Posterior vena cava (tissue), 2 donors: ENCODE measurements at places on chromosomes 1 and 21.

- no peak for DNase-seq
Measured at GRCh38 chr1:210321131-210321530, 7.6 kb upstream of the HHAT start.

DNA sequence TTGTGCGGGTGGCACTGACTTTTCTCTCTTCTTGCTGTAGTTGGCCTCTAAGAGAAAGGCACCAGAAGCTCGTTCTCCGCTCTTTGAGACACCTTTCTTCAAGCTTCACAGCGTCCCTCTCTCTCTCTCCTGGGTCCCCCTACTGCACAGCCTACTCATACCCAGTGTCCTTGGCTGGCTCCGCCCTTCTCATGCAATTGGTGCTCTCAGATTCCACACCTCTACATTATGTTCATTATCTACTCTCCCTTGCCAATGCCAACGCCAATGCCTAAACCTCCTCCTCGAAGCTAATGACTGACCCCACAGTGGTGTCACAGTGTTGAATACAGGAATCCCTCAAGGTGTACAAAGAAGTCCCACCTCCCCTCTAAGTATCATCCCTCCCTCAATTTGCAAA lies 4.8 kb upstream of the DNAJC28 start:
- DNase-seq: no peak

- no peak for DNase-seq
Measured at GRCh38 chr1:226498640-226499008, 49.9 kb upstream of the STUM start.

GRCh38 chr1:76938304-76938703 lies 71.0 kb downstream of the ST6GALNAC5 start:
- no peak for DNase-seq

DNA sequence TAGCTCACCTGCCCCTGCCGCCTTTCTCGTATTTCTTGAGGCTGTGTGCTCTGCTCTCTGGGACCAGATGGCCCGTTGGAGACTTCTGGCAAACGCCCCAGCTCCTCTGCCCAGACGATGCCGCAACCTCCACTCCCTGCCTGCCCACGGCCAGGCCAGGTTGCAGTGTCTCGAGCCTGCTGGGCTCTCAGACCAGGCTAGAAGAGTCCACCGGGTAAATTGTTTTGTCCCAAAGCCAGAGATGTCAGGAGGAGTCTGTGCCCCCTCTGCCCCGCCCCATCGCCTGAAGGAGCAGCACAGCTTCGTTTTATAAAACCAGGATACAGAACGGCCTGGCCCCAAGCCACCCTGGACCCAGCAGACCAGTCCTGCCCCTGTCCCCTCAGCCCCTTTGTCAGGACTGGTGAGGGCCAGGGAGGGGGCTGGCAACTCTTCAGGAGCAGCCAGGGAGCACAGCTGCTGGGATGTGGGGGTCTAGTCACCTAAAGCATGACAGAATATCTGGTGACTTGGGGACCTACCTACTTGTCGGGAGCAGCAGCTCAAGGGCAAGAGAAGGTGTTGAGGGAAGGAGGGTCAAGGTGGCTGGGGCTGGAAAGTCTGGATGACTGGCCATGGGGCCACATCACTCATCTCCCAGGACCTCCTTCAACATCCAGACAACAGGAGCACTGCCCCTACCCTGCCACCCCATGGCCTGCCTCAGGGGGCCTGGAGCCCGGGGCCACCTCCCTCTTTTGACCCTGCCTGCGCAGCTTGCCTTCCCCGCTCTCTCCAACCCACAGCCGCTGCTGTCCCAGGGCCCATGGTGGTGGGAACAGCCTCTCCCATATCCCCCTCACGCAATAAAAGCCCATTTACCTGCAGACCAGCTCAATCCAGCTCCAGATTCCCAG lies 33.9 kb upstream of the LBR start:
- DNase-seq: peak; percentile 75

DNA sequence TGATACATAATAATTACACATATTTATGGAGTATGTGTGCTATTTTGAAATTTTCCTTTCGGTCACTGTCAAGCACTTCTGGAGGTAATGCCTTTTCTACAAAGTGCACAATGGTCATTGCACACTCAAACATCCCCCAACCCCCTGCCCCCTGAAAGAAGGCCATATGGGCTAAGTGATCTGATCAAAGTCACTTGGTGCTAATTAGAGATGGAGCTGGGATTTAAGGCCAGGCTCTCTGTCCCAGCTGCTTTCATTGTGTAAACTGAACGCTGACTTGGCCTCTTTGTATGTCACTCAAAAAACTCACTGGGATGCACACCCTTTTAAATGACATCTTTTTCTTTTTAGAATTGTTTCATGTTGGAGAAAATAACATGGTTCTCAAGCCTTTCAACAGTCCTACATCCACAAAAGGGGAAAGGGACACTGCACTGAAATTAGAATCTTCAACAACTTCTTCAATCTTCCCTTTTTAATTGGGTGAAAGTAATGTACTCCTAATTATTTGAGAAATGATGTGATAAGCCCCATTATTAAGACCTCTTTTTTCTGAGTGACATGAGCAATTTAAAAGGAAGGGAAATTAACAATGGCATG lies 149.2 kb downstream of the ST6GALNAC5 start:
- DNase-seq: no peak

GRCh38 chr1:195251900-195252299 lies 1356.3 kb downstream of the KCNT2 start:
- DNase-seq: no peak

DNA sequence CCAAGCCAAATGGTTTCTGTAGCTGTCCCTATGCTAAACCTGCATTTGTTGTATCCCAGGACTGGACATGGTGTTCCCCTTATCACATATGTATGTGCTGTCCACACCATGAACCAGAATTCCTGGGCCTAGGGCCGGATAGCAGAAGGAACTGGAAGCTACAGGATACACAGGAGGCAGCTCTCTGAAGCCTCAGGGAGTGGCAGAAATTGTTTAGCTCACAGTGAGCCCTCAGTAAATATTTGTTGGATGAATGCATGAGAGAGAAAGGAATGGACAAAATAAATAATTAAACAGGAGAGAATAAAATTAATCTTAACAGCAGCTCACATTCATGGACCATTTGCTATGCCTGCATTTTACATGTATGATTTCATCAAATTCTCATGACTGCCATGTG lies 2.1 kb downstream of the NIPAL3 start:
- no peak for DNase-seq

GRCh38 chr21:30190554-30190953 lies 23.9 kb upstream of the CLDN17 start:
- DNase-seq: no peak

GRCh38 chr1:163083690-163084089 lies 14.5 kb downstream of the RGS4 start:
- DNase-seq: no peak

DNA sequence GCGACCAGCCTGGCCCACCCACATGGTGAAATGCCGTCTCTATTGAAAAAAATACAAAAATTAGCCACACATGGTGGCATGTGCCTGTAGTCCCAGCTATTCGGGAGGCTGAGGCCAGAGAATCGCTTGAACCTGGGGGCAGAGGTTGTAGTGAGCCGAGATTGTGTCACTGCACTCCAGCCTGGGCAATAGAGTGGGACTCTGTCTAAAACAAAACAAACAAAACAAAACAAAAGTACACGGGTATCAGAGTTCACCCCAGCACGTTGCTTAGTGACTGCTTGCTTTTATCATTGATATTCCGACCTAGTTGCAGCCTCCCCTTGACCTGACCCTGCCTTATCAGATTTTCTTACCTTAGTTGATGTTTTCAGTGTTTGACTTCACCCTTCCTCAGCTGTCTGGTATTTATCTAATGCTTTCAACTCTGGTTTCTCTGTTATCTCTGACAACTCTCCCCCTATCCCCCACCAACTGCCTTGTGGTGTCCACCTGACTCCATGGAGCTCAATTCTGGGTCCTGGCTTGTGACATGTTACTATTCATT lies 5.1 kb downstream of the TLCD4 start:
- no peak for DNase-seq

DNA sequence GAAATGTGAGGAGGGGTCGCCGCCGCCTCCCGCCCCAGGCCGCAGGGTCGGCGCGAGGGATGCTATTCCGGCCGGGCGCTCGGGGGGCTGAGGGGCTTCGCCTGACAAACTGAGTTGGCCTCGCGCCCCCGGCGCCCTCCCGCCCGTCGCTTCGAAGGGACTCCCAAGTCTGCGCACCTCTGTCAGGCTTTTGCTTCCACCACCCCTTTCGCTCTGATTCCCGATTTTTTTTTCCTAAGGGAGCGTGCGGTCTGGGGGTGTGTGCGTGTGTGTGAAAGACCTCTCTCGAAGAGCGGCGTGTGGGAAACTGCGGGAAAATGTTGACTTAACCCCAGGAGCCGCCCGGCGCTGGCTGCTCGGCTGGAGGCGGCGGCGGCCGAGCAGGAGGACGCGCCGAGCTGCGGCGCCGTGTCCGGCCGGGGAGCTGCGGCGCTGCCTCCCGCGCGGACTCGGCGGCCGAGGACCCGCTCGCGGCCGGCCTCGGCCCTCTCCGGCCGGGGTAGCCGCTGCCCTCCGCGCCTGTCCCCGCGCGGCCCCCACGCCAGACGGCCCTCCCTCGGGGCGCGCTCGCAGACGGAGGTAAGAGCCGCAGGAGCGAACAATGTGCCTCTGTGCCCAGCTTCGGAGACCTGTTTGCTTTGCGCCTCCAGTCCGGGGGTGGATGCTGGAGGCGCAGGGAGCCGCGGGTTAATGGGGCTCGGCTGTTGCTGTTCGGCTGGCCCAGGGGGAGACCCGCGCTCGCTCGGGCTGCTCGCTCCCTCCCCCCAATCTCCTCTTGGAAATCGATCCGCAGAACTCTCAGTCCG lies 1.1 kb downstream of the ADGRL2 start:
- peak; percentile 80 for DNase-seq

DNA sequence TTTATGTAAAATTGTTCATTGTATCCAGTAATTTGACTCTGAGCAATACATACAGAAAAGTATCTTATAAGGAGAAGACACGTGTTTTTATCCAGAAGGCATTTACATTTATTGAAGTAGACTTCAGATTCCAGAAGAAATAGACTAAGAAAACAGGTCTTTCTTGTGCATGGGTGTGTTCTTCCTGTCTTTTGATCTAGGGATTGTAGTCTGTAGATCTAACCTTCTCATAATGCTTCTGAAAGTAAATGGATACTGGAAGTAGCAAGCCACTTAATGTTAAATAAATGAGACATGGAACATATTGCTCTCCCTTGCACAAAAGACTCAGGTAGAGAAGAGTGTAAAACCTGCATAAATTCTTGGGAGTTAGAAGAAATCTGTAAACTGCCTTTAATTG lies 853.2 kb upstream of the B3GALT2 start:
- no peak for DNase-seq

DNA sequence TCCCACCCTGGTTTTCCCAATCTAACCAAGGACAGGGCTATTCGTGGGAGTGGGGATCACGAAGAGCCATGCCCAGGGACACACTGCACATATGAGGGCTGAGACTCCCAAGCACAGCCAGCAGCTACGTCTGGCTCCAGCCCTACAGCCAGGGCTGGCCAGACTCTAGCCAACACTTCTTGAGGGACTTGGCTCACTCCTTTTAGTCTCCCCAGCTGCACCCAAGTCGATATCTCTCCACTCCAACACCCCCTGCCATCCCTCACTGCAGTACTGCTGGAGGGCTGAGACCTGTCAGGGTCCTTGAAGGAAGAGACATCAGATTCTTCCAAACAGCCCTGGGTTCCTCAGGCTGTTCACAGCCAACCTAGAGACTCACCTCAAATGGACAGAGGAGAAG lies 62.6 kb downstream of the CD46 start:
- no peak for DNase-seq

- no peak for DNase-seq
Measured at GRCh38 chr1:88317396-88317795, 366.7 kb upstream of the PKN2 start.

DNA sequence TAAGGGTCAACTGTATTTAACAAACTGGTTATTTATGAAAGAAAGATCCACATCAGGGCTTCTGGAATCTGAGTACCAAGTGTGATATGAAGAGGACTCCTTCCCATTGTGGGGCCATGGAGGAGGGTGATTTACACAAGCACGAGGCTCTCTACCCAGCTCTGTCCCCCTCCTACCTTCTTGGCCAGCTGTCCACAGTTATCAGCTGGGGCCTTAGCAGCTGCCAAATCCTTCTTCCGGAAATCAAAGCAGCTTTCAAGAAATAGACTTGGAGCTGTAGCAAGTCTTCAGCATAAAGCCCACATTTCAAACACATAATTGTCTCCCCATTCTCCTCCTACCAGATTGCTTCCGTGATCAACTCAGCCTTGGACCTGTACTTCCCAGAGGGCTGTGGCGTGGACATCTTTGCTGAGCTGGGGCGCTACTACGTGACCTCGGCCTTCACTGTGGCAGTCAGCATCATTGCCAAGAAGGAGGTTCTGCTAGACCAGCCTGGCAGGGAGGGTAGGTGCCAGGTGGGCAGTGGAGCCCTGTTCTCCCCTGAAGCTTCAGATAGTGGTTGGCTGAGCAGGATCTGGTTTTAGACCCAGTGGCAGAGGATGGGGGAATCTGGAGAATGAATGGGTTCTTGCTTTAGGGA lies 15.5 kb downstream of the AZIN2 start:
- no peak for DNase-seq

DNA sequence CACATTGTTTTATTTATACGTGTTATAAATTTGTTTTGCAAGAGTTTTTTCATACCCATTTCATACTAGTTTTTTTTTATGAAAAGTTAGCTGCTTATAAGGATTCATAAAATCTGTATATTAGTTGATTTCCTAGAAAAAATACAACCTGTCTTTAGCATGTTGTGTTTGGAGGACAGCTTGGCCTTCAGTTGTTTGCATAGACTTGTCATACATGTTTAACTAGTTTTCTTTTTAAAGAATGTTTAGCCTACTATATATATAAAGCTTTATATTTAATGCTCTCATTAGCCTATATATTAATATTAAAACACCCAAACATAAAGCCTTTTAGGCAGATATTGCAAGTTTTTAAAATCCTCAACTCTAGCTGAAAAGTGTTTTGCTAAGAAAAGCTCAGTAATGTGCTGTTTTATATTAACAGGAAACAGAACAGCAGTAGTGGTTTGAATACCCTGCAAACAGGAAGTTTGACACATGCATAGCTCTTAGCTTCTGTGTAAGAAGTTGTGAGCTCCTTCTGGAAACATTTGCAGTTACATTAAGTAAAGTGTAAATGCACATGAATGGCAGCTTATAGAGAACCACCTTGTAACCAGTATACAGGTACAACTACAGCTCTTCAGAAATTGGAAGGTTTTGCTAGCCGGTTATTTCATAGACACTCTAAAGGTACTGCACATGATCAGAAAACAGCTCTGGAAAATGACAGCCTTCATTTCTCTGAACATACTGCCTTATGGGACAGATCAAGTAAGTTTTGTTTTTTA lies at the start of gene PRKACB:
Gene PRKACB (plus strand): TSS at position 476 of the 770 bp plus-strand sequence. CDS start 91 bp downstream, at position 567.
- DNase-seq: no peak

GRCh38 chr21:45454926-45455673 lies 50.1 kb downstream of the COL18A1 start:
- peak; percentile 81 for DNase-seq

DNA sequence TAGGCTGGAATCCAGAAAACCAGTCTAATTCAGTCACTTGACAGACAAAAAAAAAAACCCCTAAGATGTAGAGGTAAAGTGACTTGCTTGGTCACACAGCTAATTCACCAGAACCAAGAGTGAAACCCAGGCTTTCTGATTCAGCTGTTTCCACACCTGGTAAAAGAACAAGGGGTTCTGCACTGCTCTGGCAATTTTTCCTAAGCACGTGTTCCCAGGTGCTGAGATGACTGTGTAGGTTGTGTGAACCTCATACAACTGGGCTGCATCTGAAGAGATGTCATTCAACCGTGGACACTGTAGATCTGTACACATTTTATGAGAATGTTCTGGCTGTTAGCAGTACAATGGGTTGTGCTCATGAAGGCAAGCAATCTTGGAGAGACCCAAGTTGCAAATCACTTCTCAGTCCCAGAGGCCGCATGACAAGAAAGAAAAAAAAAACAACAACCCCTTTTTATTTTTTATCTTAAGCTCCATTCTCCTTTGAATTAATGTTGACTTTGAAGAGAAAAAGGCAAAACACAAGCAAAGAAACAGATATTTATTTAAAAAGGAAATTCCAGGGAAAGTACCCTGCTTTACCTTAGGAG lies 95.4 kb downstream of the INTS7 start:
- no peak for DNase-seq
